NB4 (cell line): ENCODE measurements at places on chromosomes 3 and 15.
A peak's percentile ranks its signal among the peaks of the same experiment; 100 is the strongest.

DNA sequence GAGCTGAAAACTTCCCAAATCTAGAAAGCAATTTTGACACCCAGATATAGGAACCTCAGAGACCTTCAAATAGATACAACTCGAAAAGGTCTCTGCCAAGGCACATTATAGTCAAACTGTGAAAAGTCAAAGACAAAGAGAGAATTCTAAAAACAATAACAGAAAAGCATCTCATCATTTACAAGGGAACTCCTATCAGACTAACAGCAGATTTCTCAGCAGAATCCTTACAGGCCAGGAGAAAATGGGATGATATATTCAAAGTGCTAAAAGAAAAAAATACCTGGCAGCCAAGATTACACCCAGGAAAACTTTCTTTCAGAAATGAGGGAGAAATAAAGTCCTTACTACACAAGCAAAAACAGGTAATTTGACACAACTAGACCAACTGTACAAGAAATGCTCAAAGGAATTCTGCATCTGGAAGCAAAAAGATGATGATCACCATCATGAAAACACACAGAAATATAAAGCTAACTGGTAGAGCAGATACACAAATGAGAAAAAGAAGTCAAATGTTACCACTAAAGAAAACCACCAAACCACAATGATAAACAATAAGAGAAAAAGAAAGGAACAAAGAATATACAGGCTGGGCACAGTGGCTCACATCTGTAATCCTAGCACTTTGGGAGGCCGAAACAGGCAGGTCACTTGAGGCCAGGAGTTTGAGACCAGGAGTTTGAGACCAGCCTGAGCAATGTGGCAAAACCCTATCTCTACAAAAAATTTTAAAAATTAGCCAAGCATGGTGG is 50.4 kb downstream of the ADAM10 start:
- no peak for DNase-seq

- DNase-seq: peak; percentile 12
These were observed 4.1 kb downstream of the FBN1 start for GRCh38 chr15:48641416-48641815.

DNA sequence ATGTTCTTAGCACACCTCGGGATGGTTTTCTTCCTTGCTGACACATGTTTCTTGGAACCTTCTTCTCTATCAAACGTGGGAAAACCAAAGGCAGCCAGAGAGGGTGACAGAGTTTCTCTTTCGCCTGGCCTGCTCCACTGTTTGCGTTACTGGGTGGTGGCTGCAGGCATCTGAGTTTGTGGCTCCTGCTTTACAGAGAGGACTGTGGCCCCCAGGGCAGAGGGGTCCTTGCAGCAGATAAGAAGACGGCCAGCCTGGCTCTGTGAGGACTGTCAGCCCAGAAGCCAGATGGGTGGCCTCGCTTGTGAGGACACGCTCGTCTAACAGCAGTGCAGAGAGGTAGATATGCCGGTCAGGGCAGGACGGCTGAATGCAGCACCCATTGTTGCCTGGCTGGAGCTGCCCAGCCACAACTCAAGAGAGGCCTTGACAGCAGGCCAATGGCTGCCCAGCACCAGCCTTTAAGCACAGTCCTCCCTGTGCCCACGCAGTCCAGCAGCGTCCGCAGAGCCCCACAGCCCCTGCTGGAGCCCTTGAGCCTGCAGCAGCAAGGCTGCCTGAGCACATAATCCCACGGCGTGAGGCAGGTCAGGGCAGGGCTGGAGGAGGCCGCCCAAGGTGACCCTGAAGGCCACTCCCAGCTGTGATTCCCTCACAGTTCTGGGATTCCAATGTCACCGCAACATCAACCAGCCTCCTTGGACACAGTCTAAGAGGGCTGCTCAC is 15.0 kb upstream of the SPTBN5 start:
- DNase-seq: no peak

DNA sequence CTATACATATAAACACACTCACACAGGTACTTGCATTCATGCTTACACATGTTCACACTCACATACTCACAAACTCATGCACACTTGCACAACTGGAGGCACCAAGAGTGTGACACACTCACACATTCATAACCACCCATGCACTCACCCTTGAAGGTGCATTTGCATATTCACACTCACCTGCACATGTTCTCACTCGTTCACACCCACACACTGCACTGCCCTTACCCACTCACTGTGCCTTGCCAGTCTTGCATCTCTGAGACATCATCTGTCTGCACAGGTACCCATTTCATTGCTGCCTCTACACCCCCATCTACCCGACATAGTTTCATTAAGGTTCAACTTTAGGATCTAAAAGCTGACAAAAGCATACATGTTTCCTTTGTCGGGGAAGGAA is 95.8 kb downstream of the OSBPL10 start:
- DNase-seq: no peak

- no peak for DNase-seq
These were observed 132.7 kb downstream of the ADAMTS17 start for GRCh38 chr15:100208921-100209603.

DNA sequence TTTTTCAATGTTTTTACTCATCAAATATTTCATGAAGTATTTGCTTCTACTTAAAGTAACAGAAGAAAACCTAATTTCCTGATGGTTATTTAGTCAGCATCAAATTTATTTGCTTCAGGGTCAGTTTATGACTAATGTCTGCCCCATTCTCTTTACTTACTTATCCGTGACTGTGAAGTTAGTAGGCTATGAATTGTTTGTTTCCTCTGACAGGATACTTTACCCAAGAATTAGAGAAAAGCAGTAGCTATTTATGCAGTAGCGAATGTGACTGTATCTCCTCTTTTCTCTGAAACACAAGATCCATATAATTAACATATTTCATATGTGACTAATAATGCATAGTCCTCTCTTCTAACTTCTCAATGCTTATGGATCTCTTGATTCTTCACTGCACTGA is 329.9 kb upstream of the ROBO1 start:
- no peak for DNase-seq

GRCh38 chr3:158532099-158532734 is 38.8 kb upstream of the MLF1 start:
- peak; percentile 49 for DNase-seq

- no peak for DNase-seq
These were observed 105.2 kb upstream of the NR2E3 start for GRCh38 chr15:71705151-71705550.
